A172 (cell line): ENCODE measurements at places on chromosomes 16 and 17. TPM values are rescaled to one million over a fixed set of nuclear protein-coding genes. Genes with fewer than 3 reads are reported as not detected.
A peak's percentile ranks its signal among the peaks of the same experiment; 100 is the strongest.

Gene ZP2
- not detected in 2 replicates for total RNA-seq

- no peak for DNase-seq
These were observed 7.5 kb downstream of the IFI35 start for GRCh38 chr17:43014020-43014648.

Gene SHBG
- total RNA-seq = 2.8 TPM in 1 of 2 replicates, not detected in the other

DNA sequence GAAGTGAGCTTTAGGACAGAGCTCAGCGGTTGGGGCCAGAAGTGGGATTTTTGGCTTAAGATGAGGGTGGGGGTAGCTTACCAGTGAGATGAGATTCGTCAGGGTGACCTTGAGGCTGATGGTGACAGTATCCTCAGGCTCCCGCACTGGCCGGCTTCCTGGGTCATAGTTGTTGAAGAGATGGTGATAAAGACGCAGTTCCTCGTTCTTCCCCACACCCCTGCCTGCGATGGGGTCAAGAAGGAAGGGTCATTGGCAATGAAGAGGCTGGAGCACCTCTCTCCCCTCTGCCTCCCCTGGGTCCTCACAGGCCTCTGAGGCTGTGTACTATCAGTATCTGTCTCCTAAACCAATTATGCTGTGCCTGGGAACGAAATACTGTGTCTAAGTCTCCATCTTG lies 358 bp downstream of the CHRNE start:
- DNase-seq = no peak

- peak; percentile 30 for DNase-seq
These were observed 21.5 kb upstream of the PECAM1 start for GRCh38 chr17:64411999-64412771.

Gene TBC1D3C
- total RNA-seq = not detected in 2 replicates

Gene KIAA0513
- 4.6 and 8.9 TPM in 2 replicates for total RNA-seq

DNA sequence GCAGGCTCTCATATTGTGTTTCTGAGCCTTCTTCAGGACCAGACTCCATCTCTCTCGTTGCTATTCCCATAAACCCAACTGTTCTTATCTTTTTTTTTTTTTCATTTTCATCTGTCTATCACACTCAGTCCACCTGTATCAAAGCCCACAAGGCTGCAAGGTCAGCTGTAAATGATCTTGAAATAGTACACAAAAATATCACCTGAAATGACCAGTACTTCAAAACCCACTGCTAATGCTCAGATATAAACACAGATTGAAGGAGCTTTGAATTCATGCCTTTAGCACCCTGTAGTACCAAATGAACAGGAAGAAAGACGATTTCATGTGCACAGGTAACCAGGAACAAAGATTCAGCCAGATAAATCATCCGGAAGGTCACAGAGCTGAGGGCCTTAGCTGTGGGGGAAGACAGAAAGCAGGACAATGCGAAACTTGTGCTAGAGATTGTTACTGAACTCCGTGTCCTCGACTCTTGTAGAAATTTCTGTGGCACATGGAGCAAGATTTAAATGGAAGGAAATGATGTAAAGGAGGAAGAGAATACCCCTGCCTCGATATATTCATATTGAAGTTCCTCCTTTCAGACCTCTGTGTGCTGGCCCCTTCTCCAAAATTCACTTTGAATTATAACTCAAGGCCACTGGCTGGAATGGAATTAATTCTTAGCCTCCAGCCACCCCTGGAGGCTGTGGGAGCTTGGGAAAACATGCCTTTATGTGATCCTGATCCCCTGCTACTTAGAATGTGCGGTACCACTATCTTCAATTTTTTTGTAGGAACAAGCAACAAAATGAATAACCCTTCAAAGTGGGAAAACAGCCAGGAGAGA lies 4.1 kb downstream of the HLF start:
- no peak for DNase-seq

Gene PSMD11
- 214 and 304 TPM in 2 replicates for total RNA-seq

Gene C1QTNF8
- 2.9 TPM in 1 of 2 replicates, not detected in the other for total RNA-seq

DNA sequence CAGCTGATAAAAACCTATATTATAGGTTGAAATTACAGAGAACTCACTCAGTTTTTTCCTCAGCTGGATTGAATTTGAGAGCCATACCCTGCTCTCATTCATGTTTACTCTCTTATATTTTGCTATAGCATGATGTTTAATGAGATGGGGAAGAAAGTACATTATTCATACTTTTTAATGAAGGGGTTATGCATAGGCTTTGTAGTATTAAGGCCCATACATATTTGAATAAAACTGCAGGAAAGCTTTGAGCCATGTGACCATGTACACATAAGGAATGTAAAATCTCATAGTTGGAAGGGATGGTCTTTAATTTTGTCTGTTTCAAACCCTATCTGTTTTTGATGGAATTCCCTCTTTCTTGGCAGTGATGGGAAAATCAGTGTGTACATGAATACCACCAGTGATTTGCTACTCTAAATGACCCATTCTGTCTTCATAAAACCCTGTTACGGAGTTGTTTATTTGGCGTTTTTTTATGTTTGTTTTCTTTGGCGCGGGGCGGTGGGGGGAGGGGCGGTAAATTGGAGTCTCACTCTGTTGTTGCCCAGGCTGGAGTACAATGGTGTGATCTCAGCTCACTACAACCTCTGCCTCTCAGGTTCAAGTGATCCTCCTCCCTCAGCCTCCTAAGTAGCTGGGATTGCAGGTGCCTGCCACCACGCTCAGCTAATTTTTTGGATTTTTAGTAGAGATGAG lies 38.8 kb upstream of the RASL10B start:
- DNase-seq = no peak

GRCh38 chr16:82713778-82714177 lies 87.0 kb downstream of the CDH13 start:
- DNase-seq = no peak

DNA sequence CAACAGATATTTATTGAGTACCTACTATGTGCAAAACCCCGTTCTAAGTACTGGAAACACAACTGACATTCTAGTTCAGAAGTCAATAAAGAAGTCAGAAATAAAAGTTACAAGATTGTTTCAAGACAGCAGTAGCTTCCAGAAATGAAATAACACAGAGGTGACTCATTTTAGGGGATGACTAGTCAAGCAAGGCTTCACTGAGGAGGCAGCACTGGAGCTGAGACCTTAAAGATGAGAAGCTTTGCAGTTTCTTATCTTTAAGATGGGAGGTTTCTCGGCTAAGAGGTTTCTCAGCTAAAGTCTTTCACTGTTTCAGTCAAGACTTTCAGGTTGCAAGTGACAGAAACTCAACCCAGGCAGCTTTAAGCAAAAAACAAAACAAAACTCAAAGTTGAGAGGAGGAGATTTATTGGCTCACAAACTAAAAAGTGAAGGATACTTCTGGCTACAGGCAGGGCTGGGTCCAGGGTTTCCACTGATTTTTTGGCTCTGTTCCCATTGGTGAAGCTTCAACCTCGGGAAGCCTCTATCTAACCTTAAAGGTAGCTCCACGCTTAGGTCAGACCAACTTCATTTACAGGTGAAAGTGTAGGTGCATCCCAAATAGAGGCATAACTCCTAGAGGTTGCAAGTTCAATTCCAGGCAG lies 7.4 kb upstream of the MMP2 start:
- peak; percentile 95 for DNase-seq

DNA sequence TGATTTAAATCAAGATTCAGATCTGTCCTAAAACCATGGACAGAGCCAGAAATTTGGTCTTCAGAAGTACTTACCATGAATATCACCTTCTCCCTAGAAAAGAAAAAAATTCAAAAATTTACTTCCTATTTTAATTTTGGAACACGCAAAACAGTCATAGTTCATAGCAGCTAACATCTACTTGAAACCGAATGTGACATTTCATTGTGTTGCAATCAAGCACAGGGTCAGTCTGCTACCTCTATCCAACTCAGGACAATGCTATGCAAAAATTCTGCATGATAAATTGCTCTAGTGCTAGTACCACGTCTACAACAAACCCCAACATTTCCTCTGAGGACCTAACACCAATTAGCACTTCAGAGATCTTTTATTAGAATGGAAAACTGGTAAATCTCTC lies 7.7 kb downstream of the JPT1 start:
- no peak for DNase-seq

DNA sequence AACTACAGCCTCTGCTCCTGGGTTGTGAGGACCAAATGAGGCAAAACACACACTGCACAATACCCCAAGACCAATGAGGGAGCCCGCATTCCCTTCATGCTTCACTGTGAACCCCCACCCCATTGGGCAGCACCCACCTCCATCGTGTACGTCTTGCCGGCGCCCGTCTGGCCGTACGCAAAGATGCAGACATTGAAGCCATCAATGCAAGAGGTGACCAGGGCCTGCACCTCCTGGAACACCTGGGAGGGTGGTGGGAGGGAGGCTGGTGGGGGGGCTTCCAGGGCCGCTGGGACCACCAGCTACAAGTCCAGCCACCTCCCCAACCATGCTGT lies 28.4 kb downstream of the KATNB1 start:
- DNase-seq = no peak

GRCh38 chr17:49760932-49761558 lies 2.9 kb downstream of the FAM117A start:
- DNase-seq = no peak

- no peak for DNase-seq
These were observed 516.6 kb upstream of the C16orf82 start for GRCh38 chr16:26550111-26550610.

Gene CCL2
- 26.2 and 27.3 TPM in 2 replicates for total RNA-seq

- no peak for DNase-seq
These were observed 115.2 kb downstream of the LITAF start for GRCh38 chr16:11471548-11471947.

GRCh38 chr16:52529226-52529625 lies 17.7 kb downstream of the TOX3 start:
- no peak for DNase-seq

DNA sequence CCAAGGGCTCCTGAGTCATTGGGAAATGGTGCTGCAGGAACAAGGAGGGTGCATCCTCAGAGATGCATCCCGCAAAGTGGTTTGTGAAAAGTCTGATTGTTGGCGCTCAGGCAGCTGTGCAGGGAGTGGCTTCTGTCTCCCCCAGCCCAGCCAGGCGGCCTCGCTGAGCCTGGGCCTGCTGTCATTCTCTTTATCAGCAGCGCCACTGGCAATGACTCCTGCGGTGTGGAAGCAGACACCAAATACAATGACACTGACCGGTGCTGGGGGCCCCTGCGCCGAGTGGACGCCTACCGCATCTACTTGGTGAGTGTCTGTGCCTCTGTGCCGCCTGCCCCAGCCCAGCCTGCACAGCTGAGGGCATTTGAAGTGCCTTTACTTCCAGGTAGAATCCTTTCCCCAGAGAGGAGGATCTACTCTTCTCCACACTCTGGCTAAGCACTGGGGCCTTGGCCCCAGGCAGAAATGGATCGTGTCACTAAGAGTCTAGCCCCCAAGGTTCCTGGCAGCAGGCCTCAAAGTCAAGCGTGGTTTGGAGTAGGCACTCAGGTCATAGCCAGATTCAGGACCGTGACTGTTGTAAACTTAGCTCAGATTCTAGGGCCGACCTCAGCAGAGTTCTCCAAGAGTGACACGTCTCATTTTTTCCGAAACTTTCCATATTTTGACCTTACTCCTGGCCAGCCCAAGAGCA lies 19.3 kb upstream of the NAT9 start:
- no peak for DNase-seq

DNA sequence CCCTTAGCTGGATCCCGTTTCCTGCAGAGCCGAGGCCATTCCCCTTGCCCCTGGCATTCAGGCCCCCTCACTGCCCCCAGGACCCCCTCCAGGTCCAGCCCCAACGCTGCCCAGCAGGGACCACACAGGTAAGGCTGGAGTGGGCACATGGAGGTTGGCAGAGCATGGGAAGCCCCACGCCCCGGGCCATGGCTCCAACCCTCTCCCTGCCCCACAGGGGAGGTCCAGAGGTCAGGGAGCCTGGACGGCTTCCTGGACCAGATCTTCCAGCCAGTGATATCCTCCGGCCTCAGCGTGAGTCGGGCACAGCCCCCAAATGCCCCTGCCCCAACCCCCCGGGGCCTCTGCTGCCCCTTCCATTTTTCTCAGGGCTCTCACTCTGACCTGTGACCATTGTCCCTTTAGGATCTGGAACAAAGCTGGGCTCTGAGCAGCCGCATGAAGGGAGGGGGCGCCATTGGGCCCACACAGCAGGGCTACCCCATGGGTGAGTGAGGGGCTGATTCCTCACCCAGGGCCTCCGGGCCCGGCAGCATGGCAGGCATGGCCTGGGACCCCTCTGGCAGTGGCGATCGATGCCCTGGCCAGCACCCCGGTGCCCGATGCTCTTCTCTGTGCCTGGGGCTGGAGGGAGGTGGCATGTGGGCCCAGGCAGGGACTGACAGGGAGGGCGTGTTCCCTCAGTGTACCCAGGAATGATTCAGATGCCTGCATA lies 18.5 kb upstream of the SMIM5 start:
- no peak for DNase-seq

DNA sequence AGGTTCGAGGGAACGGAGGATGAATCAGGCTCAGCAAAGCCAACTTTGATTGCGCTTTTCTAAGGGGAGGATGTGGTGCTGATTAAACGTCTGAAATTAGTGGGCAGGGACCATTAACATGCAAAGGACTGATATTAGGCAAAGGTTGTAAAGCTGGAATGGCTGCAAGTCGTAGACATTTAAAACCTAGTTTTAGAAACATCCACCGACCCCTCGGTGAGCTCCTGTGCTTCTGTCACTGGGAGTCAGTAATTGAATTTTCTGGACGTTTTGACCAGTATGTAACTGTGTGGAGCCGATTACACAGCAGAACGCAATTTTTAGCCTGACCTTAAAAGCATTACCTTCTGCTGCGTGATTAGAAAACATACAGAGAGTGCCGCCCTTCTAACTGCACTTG lies 220.6 kb upstream of the HSBP1 start:
- DNase-seq = no peak

DNA sequence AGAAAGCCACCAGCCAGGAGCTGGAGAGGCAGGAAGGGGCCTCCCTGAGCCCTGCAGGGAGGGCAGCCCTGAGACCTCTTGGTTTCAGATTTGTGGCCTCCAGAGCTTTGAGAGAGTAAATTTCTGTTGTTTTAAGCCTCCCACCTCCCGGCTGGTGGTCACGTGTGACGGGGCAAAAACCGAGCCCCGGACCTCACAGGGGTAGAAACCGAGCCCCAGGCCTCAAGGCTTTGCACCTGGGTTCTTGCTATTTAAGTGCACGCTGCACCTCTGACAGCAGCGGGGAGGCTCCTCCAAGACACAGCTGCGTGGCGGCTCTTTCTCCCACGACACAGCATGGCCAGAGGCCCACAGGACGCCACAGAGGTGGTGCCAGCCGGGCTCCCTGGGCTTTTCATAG lies 17.4 kb upstream of the ZC3H18 start:
- no peak for DNase-seq

- DNase-seq = no peak
These were observed at the start of gene APOBR for GRCh38 chr16:28494121-28494851. APOBR (plus strand) TSS chr16:28494643; CDS start chr16:28494682, 39 bp downstream.

Gene RNF167
- 48.2 and 49.2 TPM in 2 replicates for total RNA-seq

DNA sequence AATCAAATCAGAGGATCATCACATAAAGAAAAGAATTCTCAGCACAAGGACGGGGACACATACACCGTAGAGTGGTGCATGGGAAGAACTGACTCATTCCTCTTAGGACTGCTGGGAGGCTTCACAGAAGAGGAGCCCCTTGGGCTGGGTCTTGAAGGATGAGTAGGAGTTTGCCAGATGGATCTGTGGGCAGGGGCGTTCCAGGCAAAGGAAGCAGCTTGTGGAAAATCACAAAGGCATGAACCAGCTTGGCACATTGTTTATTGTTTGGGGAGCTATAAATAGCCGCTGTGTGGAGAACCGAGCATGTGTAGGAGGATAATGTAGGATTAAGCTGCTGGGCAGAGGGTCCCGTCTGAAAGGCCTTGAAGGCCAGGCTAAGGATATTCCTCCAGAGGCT lies 5.1 kb upstream of the SLC16A11 start:
- DNase-seq = no peak
